ENCODE measurements at places on chromosomes 2 and 18.

DNA sequence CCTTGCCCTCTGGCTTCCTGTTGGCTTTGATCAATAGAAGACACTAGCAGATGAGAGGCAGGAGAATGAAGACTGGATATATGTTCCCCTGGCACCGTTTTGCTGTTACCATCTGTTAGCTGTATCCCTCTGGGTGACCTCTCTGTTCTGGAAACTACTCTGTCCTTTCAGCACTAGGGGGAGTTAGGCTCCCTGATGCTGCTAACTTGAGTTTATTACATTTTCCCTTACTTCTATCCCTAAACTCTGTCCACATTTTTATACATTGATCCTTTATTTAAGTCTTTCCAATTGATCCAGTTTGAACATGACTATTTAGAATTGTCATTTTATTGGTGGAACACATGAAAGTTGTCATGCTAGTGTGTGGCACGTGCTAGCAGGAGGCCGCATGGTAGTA is 1014.3 kb upstream of the CDH2 start:
- no peak for DNase-seq

DNA sequence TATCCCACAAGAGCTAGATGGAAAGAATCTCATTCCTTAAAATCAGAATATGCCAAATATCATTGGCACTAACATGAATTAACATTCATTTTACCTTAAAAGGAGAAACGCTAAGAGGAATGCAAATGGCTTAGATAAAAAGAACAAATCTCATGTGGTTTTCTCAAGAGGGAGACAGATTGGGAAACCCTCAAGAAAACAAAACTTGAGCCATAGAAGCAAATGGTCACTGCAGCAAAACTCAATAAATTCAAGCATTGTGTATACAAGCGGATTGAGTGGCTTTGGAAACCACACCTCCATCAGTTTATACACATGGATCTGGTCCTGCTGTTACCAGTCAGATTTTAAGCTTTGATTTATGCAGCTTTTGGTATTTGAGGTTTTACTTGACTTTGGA is 1331.8 kb upstream of the ZEB2 start:
- DNase-seq, result no peak

DNA sequence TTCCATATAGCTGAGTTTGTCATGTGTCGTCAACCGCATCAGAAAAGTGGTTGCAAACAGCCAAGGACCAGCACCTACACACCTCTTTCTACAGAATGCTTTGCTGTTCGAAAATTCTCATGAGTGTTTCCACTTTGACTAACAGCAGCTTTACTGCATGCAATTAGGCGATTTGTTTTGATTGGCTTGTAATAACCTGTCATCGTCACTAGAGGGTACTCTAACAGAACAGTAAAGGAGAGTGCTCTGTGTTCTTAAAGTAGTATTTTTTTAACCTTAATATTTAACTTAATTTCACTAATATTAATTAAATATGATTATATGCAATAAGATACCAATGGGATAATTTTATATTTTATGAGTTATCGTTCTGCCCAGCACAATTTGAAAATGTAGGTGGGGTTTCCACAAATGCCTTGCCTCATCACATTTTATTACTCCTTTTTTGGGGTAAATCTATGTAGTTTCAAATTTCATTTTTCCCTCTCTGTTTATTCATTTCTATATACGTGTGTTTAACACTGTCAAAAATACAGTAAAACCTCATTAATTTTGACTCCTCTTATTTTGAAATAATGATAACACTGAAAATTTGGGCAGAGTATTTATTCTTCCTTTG is 502.2 kb downstream of the NRXN1 start:
- no peak for DNase-seq

GRCh38 chr2:19744456-19745199 is 157.2 kb downstream of the TTC32 start:
- no peak for DNase-seq

- DNase-seq, result no peak
Measured at GRCh38 chr2:238104691-238105371, 4.7 kb downstream of the ESPNL start.

- DNase-seq, result no peak
Measured at GRCh38 chr2:42801381-42801780, 9.0 kb upstream of the HAAO start.

DNA sequence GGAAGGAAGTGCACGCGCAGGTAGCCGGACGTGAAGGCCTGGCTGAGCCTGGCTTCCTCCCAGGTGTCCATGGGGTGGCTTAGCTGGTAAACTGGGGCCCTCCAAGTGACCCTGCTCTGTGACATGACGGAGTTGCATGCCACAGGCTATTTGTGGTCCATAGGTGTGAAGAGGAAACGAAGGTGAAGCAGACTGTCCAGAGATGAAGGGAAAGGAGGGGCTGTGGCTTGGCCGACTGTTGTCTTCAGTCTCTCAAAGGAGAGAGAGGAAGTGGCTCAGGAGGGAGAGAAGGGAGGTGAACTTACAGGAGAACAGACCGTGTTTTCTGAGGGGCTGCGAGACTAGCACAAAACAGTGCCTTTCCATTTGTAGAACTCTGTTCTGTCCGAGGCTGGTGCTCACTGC is 19.3 kb downstream of the INPP5D start:
- no peak for DNase-seq

DNA sequence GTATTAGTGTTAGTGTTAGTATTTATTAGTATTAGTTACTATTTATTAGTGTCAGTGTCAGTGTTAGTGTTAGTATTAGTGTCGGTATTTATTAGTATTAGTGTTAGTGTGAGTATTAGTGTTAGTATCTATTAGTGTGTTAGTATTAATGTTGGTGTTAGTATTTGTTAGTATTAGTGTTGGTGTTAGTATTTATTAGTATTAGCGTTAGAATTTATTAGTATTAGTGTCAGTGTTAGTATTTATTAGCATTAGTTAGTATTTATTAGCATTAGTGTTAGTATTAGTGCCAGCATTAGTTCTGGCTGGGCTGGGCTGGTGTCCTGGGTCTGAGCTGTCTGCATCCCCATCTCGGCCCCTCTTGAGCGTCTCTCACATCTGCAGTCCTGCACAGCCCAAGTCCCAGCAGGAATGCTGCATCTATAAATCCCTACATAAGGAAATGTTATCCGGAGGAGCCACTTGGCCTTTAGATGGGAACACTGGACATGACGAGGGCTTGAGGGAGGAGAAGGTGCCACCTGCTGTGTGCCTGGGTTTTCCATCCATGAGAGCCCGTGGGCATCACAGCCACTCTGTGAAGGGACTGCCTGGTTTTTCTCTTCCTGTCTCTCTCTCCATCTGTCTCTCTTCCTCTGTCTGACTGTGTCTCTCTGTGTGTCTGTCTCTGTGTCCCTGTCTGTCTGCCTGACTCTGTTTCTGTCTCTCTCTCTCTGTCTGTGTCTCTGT is 33.6 kb downstream of the TWIST2 start:
- no peak for DNase-seq

DNA sequence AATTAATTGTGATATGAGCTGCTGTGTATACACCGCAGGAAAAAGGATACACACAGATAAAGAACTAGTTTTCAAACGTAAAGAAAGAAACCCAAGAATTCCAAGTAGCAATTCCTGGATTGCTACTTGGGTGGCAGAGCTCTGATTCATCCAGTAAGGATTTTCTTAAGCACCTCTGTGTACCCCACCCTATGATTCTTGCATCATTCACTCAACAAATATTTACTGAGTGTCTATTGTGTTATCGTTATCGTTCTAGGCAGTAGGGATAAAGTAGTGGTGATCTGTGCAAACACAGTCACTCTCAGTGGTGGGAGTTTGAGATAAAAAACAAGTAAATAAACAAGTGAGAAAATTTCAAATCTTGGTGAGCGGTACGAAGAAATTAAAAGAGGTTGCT is 4.9 kb upstream of the TMEM200C start:
- no peak for DNase-seq

- DNase-seq, result no peak
Measured at GRCh38 chr2:180411661-180412060, 404.6 kb upstream of the CWC22 start.

DNA sequence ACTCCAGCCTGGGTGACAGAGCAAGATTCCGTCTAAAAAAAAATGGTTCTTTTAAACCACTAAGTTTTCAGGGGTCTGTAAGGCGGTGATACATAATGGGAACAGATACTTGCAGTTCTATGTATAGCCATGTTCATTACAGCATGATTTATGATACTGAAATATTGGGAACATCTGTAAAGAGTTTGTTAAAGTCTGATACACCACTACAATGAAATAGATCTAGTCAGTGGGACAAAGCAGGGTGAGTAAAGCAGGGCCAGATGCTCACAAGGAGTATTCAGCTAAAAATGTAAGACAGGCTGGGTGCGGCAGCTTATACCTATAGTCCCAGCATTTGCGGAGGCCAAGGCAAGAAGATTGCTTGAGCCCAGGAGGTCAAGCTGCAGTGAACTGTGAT is 6.2 kb upstream of the ING5 start:
- DNase-seq, result no peak

DNA sequence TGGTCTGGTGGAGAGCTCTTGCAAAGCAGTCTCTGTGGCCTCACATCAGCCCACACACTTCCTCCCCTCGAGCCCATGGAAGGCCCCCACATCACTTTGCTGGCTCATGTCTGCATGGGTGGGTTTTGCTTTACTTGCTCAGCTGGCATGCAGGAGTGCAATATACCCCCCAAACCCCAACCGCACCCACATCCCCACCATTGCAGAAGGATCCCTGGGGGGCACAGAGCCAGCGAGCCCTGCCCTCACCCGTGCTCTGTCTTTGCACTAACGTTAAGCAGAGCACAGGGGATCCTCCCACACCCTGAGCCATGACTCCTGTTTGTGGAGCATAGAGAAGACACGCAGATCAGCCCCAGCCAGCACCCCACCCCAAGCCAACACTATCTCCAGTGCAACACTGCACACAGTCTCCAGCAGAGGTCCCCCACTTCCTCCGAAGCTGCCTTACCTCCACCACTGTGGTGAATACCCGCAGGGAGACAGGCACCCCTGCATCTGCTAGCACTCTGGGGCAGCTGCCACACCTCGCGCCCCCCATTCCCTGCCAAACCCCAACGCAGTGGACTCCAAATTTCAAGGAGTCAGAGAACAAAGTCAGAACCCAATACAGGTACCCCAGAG is 177.8 kb upstream of the RGPD4 start:
- no peak for DNase-seq

GRCh38 chr2:200239216-200239615 is 67.3 kb upstream of the SPATS2L start:
- DNase-seq, result no peak

DNA sequence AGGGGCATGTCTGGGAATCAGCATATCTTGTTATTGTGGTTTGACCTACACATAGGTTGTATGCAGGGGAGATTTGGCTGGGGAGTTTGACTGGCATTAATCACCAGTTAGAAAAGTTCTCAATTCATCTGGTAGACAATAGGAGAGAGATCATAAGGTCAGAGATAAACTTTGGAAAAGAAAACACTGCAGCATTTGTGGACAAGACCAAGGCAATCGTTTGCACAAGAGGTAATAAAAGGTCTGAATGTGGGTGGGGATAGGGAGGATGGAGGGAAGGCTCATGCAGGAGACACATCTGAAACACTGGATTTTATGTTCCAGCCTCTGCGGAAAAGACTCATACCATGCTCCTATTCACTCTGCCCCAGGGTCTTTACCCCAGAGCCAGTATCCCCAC is 136.9 kb downstream of the MAIP1 start:
- no peak for DNase-seq

DNA sequence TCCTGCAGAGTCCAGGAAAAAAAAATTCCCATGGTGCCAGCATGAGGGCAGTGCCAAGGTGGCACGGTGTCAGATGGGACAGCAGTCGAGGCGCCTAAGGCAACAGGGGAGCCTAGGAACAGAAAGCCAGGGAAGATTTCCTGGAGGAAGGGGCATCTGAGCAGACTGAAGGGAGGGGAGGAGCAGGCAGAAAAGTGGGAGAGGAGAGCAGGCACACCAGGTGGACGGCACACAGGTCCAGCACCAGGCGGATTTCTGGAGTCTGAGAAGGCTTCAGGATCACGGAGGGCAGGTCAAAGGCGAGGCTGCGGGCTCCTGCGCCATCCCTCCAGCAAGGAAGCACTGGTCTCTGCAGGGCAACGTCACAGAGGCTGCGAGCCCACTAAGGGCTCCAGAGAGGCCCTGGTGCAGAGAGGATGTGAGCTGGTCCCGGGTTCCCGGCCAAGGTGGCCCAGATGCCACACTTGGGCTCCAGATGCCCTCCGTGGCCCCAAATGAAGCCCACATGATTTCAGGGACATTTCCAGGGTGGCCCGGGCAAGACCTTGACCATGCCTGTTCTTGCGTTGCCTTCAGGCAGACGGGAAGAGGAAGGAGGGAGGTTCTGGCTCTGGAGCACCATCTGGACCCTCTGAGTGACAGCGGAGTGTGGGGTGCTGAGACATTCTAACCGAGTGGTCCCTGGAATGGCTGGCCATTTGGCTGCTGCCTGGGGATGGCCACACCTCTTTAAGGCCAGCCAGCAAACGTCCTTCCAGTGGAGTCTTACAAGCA is 4.1 kb downstream of the HS6ST1 start:
- no peak for DNase-seq

DNA sequence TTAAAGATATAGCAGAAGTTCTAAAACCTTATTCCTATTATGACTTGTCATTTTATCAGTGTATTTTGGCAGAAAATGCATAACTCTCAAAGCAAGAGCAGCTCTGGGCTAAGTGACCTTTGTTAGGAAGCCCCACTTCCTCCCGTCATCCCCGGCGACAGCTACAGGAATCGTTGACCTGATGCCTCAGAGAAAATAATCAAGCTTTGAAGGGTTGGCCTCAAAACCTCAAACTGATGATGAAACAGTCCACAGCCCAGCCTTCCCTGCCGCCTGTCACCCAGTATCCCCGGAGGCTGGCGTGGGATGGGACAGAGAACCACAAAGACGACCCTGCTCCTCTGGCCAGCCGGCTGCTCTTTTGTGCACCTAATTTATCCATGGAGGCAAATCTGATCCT is 65.3 kb downstream of the KCNF1 start:
- DNase-seq, result no peak

DNA sequence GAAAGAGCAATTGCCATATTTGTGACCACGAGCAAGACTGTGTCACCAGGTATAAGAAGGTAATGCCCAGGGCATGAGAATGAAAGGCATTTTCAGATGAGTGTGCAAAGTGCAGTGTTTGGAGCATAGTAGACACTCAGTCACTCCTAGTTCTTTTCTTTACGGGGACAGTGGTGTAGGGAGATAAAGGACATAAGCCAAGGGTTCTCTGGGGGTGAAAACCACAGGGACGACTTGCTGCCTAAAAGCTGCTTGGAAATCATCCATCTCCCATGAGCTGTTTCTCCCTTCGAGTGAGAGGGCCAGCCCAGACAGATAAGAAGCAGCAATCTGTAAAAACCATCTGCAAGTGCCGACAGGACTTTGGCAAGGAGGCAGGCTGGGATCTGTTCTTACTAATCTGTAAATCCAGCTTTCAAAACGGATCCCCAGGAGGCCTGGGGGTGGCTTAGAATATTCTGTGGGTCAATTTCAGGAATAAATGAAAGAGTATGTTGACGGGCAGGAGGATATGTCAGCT is 221.6 kb downstream of the LPIN1 start:
- DNase-seq, result no peak

DNA sequence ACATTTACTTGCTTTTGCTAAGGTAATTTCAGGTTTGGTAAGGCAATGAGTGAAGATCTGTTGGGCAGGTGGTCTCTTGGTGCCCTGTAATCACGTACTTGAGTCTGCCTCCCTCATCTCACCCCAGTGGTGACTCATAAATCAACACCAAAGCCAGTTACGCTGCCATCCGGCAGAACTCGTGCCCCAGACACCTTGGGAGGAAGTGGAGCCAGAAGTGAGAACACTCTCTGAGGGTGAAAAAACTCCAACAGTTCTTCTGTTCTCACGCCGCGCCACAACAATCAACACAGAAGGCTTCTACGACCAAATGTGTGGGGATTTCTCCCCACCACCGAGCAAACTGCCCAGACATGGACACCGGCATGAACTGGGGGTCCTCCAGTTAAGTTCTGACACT is 206.2 kb downstream of the ARL4C start:
- peak; percentile 62 for DNase-seq

Data from activated T-cell treated with anti-CD3 and anti-CD28 coated beads for 4 hours (primary cell).